Stimulated activated CD8-positive, alpha-beta memory T cell treated with anti-CD3 and anti-CD28 coated beads, Interleukin-4, amount 100 ng/mL, for 4 hours (primary cell): ENCODE measurements at places on chromosomes 5 and 9.

DNA sequence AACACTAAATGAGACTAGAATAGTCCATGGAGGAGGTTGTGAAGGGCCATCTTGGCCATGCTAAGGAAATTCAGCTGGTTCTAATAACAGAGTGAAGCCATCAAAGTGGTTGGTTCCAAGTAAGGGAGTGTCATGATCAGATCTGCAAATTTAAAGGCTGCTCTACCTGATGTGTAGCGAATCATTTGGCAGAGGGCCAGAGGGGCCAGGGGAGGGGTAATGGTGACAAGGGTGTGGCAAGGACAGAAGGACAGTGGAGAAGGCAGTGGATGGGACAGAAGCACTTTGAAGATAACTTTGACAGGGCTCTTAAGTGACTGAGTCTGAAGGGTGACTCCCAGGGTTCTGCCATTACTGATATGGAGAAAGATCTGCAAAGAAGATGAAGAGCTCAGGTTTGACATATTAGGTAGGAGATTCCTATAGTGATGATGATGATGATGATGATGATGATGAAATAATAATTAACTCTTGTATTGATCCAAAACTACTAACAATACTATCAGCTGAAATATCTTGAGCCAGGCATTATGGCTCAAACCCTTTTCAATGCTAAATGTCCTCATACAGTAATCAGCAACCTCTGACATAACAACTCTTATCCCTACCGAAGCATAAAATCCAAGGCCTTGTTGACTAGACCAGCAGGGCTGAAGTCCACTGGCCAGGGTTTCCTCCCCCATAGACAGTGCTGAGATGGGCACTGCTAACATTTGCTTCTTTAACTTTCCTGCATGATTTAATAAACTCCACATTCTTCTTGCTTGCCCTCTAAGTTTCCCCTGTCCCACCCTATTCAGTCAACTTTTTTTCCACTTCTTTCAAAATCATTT lies 20.0 kb downstream of the KIAA1191 start:
- DNase-seq, result no peak

DNA sequence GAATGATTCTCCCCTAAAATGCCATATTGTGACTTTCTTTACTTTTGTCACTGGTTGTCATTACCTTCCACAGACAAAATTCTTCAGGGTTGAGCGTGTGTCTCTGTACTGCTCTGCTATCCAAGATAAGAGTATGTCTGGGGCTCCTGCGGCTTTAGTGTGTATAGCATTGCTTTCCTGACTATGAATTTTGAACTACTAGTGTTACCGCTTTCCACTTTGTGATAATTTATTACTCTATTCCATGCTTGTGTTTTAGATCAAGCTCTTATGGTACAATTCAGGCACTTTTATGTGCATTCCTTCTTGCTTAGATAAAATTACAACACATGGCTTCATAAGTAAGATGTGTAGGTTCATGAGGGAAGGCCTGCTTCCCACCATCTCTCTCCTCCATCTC lies 51.5 kb upstream of the MEF2C start:
- DNase-seq, result no peak

DNA sequence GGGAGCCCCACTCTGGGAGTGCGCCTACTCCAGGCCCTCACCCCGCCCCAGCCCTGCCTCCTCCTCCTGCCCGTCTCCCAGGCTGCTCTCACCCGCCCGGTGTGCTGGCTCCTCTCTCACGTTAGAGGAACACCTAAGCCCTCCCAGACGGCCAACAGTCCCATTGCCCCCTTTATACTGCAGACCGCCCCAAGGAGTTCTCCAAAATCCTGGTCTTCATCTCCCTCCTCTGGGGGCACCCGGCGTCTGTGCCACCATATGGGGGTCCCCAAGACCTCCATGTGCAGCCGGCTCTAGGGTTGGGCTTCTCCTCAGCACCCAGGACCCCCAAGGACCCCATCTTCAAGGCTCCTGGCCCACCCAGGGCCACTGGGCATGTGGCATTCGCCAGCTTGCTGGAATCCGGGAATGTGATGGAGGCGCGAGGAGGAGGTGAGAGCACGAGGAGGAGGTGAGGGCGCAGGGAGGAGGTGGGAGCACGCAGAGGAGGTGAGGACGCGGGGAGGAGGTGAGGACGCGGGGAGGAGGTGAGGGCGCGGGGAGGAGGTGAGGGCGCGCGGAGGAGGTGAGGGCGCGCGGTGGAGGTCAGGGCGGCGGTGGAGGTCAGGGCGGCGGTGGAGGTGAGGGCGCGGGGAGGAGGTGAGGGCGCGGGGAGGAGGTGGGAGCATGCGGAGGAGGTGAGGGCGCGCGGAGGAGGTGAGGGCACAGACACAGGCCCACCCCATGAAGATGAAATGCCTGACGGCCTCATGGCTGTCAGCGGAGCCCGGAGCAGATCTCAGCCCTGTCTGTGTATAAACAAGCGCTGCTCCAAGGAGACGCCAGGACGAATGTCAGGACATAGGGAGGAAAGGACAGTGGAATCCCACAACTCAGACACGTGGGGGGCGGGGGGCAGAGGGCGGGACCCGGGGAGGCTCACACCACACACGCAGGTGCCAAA lies 41.2 kb downstream of the EXD3 start:
- no peak for DNase-seq

DNA sequence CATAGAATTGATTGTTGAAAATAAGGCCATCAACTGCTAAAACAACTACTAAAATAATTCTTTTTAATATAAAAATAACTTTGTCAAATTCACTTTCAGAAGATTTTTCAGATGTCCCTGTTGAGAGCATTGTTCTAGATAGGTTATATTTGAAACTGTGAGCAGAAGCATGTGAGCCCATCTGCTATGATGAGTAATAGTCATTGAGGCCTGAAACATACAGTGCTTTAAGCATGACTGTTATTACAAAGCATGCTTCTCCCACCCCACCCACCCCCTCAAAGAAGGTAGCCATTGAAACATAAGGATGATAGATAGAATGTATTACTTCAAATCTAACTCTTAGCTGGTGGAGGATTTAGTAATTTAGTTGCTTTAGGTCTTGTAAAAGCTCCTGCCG lies 86.0 kb downstream of the UHRF2 start:
- no peak for DNase-seq

GRCh38 chr5:134110382-134110781 lies 4.1 kb upstream of the TCF7 start:
- no peak for DNase-seq

- no peak for DNase-seq
Measured at GRCh38 chr5:160047423-160047822, 38.5 kb downstream of the TTC1 start.

DNA sequence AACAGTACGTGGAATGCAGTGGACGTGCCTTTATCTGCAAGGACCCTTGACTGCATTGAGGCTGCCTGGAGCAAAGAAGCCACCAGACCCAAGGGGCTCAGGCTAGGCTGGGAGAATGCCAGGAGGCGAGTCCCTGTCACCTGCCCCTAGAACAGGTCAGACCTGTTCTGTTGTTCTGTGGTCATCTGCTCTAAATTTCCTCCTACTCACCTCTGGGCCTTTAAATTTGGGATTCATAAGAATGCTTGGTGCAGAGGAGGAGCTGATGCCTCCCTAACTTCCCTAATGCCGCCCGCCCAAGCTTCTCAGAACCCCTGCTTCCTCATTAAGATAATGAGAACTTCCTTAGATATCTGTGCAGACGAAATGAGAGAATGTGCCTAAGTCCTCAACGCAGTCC lies 32.0 kb downstream of the DAPK1 start:
- DNase-seq, result no peak

GRCh38 chr5:16819522-16820167 lies 116.4 kb downstream of the MYO10 start:
- DNase-seq, result no peak

- no peak for DNase-seq
Measured at GRCh38 chr5:162593881-162594280, 526.3 kb downstream of the GABRG2 start.

GRCh38 chr9:93906195-93906880 lies 48.8 kb downstream of the BARX1 start:
- no peak for DNase-seq

- DNase-seq, result no peak
Measured at GRCh38 chr5:115484368-115484767, 60.2 kb downstream of the FEM1C start.

DNA sequence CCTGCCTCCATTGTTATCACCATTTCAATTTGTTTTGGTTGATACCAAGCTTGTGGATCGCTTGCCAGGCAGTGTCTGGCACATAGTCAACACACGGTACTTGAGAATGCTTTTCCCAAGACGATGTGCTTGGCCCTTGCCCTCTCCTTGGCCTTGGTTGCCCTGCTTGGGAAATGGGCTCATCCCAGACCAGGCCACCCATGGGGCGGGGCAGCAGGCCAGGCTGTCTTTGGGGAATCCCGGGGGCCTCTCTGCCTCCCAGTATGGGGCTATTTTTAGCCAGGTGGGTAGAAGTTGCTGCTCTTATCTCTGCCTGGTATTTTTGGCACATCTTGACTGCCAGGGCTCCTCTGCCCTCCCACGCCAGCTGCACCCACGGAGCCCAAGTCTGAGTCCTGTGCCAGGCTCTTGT lies 49.9 kb downstream of the LMX1B start:
- DNase-seq, result no peak

- no peak for DNase-seq
Measured at GRCh38 chr9:129542741-129543140, 78.2 kb downstream of the C9orf50 start.

DNA sequence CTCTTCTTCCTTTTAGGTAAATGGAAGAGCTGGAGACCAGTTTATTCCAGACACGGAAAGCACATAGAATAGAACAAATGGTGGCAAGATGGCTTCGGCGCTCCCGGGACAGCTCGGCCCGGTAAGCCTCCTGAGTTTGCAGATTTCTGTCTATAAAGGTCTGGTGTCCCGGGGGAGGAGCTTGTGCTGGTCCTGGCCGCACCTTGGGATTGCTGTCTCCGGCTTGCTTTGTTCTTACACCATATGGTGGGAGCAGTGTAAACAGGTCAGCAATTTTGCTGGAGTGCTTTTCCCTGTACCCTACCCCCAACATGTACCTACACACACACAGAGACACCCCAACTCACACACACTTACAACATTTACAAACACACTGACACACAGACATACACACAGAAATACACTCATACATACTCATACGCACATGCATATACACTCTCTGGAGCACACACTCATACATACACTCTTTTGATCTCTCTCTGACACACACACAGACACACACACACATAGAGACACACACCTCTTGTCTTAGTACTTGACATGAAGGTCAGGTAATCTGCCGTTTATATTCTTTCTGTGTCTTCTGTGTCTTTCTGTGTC lies 42.0 kb downstream of the FRMPD1 start:
- DNase-seq, result no peak

DNA sequence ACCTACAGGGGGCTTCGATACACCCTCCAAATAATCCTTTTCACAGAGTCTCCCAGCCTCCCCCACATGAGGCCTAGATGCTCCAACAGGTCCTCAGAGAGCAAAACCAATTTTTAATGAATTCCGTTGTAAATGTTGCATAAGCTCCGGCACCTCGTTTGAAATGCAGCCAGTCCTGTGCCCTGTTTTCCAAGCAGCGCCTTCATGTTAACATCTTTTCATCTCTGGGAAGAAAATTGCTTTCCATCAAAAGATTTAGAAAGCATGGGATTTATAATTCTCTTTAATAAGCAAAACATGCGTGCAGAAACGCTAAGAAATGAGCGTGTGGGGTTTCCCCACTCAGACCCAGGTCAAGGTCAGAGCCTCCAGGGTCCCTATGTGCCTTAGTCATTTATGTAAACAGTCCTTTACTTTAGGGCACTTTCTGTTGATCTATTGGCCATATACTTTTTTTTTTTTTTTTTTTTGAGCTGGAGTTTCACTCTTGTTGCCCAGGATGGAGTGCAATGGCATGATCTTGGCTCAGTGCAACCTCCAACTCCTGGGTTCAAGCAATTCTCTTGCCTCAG lies 177.5 kb upstream of the S1PR3 start:
- DNase-seq, result no peak

GRCh38 chr5:9351546-9351945 lies 194.3 kb downstream of the SEMA5A start:
- DNase-seq, result no peak

GRCh38 chr5:15717001-15717400 lies 217.0 kb downstream of the FBXL7 start:
- no peak for DNase-seq

DNA sequence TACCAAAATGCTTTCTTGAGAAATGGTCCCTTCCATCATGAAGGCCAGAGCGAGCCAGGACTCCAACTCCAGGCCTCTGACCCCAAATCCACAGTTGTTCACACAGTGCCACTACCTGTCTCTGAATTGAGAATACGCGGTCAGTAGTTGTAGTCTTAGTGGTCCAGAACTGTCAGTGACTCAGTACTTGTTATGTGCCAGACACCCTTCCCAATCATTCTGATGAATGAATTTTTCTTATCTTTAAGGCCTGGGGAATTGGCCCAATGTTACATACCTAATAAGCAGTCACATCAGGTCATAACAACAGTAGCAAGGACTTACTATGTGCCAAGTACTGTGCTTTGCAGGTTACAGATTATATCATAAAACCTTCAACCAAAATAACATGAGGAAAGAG lies 72.7 kb upstream of the RARS1 start:
- no peak for DNase-seq

DNA sequence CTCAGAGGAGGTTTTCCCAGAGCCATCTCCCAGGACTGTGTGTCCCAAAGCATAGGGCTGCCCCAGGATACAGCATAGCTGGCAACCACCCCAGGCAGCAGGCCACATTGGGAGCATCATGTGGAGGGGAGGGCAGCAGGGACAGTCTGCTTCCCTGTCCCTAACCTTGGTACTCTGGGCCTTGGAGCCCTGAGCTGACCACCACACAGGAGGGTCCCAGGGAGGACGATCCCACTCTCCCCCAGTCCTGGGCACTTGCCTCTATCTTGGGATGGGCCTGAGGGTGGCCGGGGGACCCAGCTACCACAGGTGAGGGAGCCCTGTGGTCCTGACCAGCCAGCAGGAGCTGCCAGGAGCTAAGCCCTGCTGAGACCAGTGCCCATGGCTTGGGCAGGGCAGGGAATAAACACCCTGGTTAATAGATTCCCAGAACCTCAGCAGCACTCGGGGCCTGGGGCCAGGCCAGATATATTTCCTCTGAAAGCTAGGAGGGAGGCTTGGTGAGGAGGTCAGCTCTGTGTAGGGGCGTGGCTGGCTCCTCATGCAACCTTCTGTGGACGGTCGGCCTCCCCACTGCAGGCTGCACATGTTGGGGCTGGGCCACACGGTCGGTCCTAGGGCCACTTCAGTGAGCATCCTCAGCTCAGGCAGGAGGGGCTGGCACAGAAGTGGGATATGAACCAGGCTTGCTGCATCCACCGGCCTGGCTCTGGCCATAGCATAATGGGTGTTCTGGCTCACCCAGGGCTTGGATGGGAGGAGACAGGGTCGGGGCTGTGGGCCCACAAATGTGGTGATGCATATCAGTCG lies 4.2 kb downstream of the NINJ1 start:
- DNase-seq, result no peak
